ENCODE measurements at places on chromosomes 2 and 18.

DNA sequence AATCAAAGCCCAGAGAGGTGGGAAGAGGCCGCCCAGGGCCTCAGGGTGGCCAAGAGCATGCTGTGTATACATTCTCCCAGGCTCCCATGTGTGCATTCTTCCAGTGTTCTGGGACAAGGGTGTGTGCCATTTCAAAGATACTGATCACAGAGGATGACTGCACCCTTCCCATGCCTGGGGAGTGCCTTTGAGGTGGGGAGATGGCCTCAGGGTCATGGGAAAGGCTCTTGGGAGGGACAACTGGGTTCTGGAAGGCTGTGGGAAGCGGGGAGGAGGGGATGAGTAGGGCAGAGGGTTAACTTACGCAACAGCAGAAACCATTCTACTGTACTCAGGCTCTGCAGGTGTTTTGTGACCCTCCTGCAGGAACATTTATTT is 40.9 kb downstream of the KLHL29 start:
- DNase-seq, result no peak

GRCh38 chr2:119202610-119203310 is 20.9 kb upstream of the STEAP3 start:
- no peak for DNase-seq

DNA sequence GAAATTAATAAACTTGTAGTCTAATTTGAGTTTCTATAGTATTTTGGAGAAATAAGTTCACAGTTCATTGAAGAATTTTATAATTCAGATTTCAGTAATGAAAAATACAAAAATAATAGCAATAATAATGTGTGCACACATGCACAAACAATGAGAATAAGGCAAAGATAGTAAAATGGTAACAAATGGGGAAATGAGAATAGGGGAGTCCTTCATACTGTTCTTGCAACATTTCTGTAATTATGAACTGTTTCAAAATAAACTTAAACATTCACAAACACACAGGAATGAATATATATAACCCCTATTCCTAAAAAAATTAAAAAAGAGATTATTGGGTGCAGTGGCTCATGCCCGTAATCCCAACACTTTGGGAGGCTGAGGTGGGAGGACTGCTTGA is 63.9 kb downstream of the SPRED2 start:
- no peak for DNase-seq

GRCh38 chr18:5508821-5509220 is 35.0 kb downstream of the EPB41L3 start:
- no peak for DNase-seq

DNA sequence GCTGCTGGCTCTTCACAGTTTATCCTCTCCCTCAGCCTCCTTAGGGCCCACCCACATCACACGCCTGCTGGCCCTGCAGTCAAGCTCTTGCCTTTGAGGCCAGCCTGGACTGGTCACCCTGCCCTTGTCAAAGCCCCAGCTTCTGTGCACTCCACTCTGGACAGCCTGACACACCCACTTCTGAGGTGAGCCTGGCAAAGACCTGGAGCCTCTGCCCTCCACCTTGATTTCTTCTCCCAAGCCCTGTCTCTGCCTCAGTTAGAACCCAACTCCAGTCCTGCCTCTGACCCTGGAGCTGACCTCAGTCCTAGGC is 37.0 kb upstream of the TAF1B start:
- DNase-seq, result no peak

DNA sequence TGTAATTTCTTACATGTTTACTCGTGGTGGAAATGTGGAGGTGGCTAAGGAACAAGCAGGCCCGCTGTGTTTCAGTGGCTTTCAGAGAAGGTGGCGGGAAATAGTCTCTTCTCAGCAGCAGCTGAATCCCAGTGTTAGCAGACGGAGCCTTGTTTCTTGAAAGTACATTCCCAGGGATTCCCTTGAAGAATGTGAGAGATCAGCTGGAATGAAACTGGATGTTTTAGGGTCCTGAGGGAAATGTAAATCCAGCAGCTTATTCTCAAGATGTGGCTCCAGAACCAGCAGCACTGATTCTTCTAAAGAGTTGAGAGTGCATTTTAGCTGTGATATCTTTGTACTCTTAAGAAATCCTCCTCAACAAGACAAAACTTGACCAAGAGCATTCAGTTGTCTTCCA is 59.1 kb downstream of the CDC42EP3 start:
- no peak for DNase-seq

GRCh38 chr2:105144941-105145300 is 96.6 kb upstream of the GPR45 start:
- no peak for DNase-seq

DNA sequence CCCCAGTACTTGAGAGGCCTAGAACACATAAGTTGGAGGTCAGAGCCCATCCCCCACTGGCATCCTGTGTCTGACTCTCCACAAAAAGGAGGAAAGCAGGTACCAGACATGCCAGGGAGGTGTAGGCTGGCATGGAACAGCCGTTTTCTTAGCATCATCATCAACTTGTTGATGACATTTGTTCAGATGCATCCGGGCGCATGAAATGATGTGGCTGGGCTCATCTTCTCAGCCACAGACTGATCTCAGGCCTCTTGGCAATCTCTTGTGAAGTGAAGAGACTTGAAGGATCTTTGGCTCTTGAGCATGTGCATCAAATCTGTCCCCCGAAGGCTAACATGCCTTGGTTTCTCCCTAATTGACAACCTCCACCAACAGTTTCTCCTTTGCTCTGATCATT is 243.3 kb downstream of the TSN start:
- DNase-seq, result no peak

DNA sequence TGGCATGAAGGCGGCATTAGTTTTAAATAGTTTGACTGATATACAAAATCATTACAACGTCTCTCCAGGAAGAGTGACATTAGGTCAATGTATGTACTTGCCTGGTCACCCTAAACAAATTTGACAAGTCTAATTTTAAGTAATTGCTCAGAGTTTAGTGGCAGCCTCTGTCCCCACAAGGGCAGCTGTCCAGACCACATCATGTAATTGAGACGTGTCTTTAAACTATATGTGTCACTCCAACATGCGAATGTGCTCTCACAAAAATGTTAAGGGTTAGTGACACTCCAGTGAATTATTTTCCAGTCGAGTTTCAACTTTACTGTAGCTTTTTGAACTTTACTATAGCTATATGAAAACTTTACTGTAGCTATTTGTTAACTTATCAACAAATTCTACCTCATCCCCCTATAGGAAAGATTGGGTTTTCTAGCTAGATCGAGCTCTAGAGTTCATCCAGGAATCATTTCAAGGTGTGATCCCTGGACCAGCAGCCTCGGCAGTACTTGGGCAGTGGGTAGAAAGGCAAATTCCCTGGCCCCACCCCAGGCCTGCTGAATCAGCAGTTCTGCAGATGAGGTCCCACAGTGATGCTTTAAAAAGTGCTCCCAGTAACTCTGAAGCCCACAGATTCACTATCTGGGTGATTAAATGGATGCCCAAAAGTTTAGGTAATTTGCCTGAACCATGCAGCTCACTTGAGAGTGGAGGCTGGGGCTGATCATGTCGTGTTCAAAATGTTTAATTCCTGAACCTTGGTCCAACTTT is 66.4 kb upstream of the POU3F3 start:
- DNase-seq, result no peak

GRCh38 chr18:8011906-8012305 is 444.8 kb downstream of the PTPRM start:
- no peak for DNase-seq

GRCh38 chr2:221377597-221377996 is 194.5 kb downstream of the EPHA4 start:
- DNase-seq, result no peak

- no peak for DNase-seq
These were observed 126.1 kb downstream of the FAM161A start for GRCh38 chr2:61727746-61728145.

DNA sequence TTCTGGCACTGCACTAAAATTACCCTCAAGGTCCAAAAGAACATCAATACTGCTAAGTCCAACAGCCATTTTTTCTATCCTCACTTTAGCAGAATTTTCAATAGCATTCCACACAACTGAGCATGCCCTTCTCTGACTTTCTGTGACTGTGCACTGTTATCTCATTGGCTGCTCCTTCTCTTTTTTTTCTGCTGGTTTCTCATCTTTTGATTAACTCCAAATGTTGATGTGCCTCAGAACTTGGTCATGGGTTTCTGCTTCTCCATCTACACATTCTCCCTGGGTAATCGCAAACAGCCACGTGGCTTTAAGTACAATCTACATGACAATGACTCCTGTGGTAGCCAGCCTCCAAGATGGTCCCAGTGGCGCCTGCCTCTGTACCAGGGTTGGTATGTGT is 75.0 kb upstream of the CD226 start:
- DNase-seq, result no peak

DNA sequence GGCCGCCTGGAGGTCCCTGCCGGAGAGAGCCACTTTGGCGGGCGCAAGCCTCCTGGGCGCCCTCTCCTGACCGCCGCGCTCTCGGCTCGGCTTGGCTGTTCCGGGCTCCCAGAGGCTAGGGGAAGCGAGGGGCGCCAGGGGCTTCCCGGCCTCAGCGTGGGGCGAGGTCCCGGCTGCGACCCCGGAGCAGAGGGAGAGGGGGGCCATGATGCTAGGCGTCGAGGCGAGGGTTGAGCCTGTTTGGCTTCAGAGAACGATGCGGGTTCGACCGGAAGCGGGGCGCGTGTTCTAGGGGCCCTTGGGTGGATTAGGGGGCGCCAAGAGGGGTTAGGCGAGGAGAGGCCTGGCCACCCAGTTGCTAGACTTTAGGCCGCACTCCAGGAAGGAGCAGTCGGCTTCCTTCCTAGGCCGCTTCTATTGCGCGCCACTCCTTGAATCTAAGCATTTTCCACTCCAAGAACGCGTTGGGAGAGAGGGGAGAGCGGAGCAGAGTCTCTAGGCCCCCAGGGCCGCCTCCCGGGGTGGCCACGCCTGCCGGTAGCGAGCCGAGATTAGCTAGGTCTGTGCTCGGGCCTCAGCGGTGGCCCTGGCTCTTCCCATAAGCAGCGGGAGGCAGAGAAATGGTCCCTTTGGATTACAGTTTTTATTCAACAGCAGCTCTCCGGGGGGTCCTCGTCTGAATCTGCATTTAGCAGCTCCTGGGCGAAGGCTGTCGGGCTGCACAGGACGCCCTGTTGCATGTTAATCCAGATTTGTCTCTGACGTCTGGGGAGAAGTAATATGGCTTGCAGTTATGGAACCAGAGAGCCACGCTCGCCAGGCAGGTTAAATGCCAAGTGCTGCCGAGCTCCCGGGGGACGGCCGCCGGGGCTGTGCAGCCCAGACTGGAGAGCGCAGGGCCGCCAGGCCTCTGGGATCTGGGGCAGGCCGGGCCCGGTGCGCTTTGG is 11.3 kb downstream of the MEIS1 start:
- no peak for DNase-seq

DNA sequence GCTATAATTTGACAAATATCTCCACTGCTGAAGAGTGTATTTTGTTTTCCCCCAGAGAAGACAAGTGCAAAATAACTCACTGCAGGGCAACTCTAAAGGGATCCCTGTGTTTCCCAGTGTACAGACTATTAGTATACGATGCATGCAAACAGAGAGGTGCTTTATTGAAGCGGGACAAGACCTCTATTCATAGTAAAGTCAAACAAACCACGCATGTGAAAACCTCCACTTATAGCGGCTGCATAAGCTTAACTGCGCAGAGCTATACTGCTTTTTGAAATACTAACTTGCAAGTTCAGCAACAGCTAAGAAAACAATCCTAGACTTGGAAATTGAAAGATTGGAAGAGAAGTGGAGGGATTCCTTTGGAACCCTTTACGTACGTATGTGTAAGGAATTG is 15.6 kb downstream of the RNF144A start:
- no peak for DNase-seq

GRCh38 chr2:172884336-172884735 is 148.7 kb downstream of the RAPGEF4 start:
- no peak for DNase-seq

- no peak for DNase-seq
These were observed 32.2 kb downstream of the SH3YL1 start for GRCh38 chr2:231521-232185.

GRCh38 chr2:231573698-231574421 is 18.8 kb upstream of the TEX44 start:
- no peak for DNase-seq

- no peak for DNase-seq
These were observed 24.0 kb downstream of the LGALSL start for GRCh38 chr2:64477979-64478378.

DNA sequence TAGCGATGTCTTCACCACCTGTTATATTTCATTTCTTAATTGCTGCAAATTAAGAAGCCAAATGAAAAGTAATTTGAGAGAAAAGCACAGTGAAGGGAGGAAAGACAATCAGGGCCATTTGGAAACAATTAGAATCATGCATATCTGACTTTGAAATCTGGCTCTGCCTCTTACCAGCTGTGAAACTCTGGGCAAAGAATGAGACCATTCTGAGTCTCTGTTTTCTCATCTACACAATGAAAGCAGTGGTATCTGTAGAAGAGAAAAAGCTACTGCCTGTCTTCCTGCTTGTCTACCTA is 334.5 kb upstream of the CYRIA start:
- no peak for DNase-seq

- DNase-seq, result no peak
These were observed 85.5 kb upstream of the GLI2 start for GRCh38 chr2:120650022-120650644.

DNA sequence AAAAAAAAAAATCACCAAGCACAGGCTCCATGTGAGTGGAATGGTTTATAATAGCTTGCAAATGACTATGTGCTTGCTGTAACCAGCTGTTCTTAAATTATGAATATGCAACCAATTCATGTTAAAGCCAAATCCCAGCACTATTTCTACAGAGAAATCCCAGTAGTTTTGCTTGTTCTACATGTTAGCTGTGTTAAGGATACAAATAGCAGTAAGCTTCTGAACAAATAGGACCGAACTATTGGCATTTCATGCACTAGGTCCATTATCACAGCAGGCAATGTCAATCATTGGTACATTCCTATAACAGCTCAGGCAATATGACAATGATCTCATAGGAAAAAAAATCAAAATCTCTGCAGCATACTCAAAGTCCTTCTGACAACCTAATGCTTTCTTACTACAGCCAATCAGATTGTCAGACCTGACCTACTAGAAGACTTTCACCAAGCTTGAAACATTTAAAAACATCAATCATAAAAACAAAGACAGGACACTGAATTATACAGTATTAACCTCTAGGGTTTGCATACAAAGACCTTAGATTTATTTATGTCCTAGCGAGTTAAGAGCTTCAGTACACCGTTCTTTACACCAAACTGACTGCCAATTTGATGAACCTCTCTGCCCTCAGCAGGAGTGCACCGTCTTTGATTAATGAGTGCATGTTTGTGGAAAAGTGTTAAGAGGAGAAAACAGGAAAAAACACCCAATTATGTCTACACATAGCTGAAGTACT is 6.4 kb downstream of the BAZ2B start:
- DNase-seq, result no peak

DNA sequence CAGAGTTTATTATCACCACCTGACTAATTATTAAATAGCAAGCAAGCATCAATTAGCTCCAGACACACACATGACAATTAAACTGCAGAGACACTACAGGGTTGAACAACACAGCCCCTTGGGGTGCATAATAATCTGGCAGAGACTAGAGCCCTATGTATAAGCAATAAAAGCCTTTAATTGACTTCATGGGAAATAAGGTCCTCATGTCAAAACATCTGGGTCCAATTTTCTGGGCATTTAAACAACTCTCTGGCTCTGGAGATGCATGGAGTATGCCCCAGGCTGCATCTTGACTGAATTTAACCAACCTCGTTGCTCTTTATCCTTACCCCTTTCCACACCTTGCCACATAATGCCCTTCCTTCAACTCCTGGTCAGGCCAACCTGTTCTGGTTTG is 270.7 kb upstream of the THUMPD2 start:
- DNase-seq, result no peak

- DNase-seq, result no peak
These were observed 226.3 kb downstream of the CCDC85A start for GRCh38 chr2:56410140-56410539.
